ENCODE measurements at places on chromosomes 7 and 10.

DNA sequence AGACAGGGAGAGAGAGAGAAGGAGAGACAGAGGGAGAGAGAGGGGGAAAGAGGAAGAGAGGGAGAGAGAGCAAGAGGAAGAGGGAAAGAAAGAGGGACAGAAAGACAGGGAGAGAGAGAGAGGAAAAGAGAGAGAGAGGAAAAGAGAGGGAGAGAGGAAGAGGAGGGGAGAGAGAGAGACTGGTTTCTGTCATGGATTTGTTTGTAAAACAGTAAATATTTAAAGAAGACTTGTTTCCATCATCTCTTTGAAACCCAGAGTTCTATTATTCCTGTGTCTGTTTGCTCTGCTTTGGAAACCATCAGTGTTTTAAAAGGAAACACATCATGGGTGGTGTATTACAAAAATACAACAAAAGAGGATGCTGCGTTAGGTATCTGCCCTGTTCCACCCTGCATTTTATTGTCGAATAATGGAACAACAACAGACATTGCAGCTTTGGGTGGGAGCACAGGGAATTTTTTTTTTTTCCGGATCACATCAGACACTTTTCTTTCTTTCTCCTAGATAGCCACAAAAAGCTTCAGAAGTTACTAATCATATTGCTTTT, 150.7 kb upstream of the RSU1 start:
- no peak for DNase-seq

- no peak for DNase-seq
Measured at GRCh38 chr7:327233-327931, 37.4 kb downstream of the FOXL3 start.

DNA sequence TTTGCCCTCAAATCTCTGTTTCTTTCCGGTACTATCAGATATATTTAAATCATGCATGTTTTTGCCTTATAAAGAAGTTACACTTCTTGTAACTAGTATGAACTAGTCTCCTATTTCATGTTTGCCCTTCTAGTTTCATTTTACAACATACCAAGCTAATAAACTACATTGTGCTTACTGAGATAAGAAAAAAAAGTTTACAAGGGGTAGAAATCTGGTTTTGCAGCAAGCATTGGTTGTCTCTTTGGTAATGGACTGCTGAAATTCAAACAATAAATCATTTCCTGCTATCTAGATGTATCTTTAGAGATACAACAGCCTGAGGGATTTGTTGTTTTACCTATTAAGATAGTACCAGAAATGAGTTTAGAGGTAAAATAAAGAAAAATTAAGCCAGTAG, 18.8 kb downstream of the PTTG1IP2 start:
- DNase-seq, result no peak

- no peak for DNase-seq
Measured at GRCh38 chr7:21092766-21093702, 306.3 kb upstream of the SP8 start.

DNA sequence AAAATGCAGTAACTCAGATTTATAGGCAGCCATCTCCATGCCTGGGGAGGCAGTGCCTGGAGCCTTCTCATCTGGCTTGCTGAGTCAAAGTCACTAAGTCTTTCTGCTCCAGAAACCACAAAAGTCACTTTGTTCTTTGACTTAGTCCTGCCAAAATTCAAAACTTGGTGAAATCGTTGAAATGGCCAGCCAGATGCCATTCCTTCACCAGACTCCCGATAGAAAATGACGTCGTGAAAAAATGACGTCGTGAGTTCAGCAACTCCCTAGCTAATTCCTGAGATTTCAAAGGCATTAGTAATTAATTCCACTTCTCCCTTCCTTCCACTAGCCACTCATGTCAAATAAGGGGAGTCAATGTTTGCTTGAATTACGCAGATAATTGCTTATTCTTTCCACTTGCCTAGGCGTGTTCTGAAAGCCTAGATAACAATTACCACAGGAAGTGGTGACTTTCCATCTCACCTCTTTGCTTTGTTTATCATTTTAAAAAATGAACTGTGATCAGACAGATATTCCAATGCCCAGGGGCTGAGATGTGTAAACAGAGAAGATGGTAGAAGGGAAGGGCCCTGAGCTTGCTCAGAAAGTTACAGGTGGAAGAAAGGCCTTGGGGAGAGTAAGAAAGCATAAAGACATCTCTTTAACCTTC, 48.5 kb upstream of the OSBPL3 start:
- DNase-seq, result no peak

DNA sequence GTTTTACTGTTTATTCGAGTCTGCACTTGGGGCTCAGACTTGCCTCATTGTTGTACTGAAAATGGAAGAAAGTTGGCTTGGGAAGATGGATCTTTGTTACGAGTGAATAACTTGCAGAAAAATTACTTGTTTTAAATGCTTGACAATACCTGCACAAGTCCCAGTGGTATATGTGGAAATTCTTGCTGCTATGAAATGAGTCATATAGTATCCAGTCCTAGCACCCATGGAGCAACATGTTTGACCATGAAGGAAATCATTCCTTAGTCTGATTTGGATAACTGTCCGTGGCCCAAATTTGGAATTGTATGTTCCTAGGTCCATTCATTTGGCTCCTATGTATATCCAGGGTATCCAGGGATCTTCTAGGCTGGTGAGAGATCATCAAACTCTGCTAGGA, 1096.8 kb downstream of the KCNMA1 start:
- no peak for DNase-seq

- DNase-seq, result no peak
Measured at GRCh38 chr7:138602451-138602850, 98.7 kb downstream of the SVOPL start.

- DNase-seq, result no peak
Measured at GRCh38 chr7:116228241-116228640, 17.9 kb downstream of the TES start.

DNA sequence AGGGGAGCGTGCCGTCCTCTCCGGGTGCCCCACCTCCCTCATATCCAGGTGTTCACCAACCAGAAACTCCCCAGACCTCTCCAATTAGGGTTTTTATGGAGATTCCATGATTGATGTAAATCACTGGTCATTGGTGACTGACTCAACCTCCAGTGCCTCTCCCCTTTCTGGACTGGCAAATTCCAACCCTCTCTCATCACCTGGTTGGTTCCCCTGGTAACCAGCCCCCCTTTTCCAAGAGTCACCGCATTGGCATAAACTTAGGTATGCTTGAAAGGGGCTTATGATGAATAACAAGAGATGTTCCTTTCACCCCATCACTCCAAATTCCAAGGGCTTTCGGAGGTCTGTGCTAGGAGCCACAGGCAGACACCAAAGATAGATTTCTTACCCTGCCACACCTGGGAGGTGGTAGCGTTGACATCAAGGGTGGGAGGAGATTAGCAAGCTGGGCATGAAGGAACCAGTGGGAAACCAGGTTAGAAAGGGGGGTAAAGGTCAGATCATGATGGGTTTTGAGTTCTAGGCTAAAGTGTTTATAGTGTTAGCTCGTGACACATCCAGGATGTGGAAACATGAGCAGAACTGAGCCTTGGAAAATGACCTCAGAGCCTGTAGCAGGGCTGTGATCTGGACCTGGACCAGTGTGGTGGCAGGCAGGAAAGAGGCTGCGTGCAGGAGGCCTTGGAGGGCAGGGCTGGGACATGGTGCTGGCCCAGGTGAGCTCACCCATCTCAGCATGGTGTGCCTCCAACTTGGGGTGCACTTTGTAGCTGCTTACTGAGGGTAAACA, 45.1 kb downstream of the CAMK1D start:
- DNase-seq, result no peak

DNA sequence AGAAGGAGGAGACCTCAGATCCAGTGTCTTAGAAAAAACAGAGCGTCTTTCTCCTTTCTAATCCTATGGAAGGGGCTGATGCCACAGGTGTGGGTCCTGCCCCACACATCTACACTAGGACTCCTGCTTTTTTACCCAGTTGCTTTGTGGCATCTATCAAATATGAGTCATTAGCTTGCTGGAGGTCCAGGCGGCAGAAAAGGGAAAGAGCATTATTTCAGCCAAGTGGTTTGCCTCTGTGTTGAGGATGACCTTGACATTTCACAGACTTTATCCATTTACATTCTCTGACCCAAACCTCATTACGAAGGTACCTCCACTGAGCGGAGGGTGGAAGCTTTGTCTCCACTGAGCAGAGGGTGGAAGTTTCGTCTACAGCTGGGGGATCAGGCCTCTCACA, 308.4 kb upstream of the KLF6 start:
- DNase-seq, result no peak

DNA sequence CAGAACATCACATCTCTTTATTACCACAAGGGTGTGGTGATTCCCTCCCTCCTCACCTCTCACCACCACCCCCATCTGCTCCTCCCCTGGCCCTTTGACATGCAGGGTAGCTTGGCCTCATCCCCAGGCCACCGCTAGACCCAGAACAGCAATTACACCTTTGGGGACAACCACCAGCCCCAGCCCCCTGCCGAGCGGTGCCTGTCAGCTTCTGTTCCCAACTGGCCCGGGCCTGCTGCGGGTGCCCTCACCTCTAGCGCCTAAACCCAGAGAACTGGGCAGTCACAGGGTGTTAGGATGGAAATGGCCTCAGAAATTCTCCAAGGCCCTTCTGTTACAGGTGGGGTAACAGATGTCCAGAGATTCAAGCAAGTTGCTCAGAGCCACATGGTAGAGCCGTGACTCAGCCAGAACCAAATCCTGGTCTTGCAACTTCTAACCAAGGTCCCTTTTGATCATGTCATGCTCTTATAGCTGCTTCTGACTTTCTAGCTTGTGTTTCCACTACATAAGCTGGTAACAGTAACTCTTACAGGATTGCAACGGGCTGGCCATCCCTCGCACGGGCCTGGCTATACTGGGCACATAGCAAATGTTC, 78.0 kb downstream of the PRKAG2 start:
- no peak for DNase-seq

GRCh38 chr10:24008164-24009091, 200.5 kb upstream of the KIAA1217 start:
- DNase-seq, result no peak

GRCh38 chr7:128738570-128739047, 550 bp upstream of the CALU start:
- DNase-seq, result no peak

- DNase-seq, result no peak
Measured at GRCh38 chr10:76034353-76035205, 603.2 kb downstream of the LRMDA start.

DNA sequence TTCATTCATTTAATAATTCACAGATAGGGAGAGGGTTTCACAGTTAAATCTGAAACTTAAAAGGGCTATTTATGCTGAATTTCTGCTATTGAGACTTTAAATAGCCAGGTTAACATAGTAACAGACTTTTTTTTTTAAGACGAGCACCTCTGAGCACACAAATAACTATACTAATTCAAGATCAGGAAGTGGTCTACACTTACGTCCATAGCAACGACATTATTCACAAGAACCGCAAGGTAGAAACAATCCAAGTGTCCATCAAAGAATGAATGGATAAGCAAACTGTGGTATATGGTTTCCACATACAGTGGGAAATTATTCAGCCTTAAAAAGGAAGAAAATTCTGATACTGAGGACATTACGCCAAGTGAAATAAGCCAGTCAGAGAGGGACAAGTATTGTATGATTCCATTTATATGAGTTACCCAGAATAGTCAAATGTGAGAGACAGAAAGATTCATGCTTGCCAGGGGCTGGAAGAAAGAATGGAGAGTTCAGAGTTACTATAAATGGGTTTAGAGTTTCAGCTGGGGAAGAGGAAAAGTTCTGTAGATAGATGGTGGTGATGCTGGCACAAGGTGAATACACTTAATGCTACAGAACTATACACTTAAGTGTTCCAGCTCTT, 140.3 kb upstream of the LAMB4 start:
- no peak for DNase-seq

DNA sequence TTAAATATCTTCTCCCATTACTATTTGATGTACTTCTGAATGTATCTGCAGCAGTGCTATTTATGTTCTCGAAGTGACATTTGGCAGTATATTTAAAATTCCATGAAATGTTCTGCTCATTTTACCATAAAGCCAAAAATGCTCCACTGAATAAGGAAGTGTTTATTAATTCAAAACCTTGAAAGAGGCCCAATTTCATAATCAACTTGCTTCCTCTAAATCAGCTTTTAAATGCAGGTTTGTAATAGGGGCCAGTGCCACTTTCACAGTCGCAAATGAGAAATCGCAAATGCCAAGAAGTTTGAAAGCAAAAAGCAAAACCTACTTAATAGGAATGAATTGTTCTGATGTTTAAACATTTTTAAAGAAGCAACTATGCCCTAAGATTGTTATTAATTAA, 11.4 kb downstream of the NHLRC2 start:
- no peak for DNase-seq

GRCh38 chr10:110163192-110163773, 44.1 kb upstream of the MXI1 start:
- DNase-seq, result no peak

DNA sequence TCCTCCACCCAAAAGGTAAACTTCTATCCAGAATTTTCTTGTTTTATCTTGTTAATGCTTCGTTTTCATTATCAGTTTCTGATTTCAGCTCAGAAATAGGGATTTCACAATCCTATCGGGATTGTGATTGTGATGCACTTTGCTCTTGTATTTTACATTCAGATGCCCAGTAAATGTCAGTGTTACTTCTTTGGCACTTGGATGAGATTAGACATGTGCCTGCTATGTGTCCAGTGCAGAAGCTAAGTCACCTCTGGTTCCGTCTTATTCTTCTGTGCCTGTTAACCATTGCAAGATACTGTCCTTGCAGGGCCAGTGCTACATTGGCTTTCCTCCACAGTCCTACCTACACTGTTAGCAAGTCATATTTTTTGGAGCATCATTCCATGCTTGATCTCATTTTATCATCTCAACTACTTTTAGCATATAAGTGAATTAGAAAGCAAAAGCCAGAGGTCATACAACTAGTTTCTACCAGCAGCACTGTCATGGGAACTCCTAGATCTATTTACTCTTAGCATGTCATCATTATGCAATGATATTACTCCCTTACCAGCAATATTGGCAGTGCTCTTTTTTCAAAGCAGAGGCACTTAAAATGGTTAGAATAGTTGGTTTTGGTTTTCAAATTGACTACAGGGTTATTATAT, 26.7 kb downstream of the ZNF277 start:
- no peak for DNase-seq

- no peak for DNase-seq
Measured at GRCh38 chr7:23369100-23369499, 70.0 kb downstream of the MALSU1 start.

DNA sequence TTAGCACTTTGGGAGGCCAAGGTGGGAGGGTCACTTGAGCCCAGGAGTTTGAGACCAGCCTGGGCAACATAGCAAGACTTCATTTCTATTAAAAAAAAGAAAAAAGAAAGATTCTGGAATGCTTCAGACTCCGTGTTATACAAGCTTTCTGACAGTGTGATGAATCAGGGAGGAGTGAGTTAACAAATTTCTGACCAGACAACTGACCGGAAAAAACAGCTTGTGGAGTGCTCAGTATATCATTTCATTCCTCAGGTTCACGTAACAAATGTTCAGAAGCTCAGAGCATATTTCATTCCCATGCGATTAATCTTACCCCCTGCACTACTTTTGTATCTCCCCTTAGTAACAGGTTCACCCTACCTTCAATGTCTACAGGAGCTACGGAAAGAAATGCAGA, 28.6 kb upstream of the TNPO3 start:
- DNase-seq, result no peak

GRCh38 chr7:106347229-106347833, 62.5 kb upstream of the NAMPT start:
- DNase-seq, result no peak

All from NCI-H1694 treated with DMSO at 0.1 percent for 48 hours (cell line).